Right ventricle myocardium inferior (tissue), 1 donor: ENCODE measurements at places on chromosomes 11 and 22. TPM values are rescaled to one million over a fixed set of nuclear protein-coding genes. Genes with fewer than 3 reads are reported as not detected.

DNA sequence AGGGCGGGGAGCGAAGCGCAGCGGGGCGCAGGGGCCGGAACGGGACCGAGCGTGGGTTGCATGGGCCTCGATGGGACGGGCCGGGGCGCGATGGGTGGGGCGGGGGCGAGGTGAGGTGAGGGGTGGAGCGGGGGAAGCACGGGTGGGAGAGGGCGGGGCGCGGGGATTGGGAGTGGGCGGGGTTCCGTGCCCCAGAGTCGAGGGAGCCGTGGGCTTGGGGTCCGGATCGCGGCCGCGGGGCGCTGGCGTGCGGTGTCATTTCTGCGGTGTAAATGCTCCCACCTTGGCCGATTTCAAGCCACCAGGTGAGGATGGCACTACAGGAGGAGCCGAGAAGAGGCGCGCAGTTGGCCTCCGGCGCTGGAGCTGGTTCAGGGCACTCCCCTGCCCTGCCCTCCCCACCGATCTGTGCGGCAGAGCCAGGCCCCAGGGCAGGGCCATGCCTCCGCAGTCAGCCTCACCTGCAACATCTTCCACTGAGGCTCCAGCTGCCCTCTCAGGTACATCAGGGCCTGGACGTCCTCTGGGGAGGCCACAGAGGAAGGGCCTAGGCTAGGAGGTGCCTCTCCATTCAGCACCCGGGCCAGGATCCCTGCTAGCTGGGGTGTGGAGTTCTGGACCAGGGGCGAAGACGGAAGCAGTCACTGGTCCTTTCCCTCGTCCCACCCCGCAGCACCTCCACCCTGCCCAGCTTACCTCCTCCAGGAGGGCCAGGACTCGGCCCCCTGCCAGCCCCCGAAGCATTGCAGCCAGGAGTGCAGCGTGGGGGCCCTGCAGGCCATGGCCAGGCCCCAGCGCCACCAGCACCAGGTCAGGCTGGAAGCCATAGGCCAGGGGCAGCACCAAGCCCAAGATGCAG is 620 bp upstream of the TUBGCP6 start:
- no peak for DNase-seq

- DNase-seq = no peak
These were observed 204.6 kb upstream of the ANO3 start for GRCh38 chr11:26127336-26127735.

DNA sequence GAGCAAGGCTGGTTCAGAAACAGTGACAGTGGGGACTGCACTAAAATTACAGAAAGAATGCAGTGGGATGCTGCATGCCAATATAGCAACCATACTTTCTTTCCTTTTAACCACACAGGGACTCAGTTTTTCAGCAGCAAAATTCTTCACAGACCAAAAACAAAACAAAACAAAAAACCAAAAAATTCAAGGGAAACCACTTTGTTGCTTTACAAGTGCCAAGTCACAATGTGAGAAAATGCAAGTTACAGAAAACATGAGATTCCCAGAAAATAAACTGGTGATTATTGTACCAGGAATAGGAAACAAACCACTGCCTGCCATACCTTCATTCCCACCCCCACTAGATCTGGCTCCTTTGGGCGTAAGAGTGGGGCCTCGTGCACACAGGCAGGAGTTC is 52.6 kb downstream of the TENM4 start:
- DNase-seq = no peak

The OR52D1 gene
- not detected for total RNA-seq

The ALDH3B2 gene
- not detected for total RNA-seq

The BACE1 gene
- 10.7 TPM for total RNA-seq

The RBMXL2 gene
- not detected for total RNA-seq
